Common myeloid progenitor, CD34-positive (primary cell): ENCODE measurements at places on chromosomes 2 and 18.

- DNase-seq = peak; percentile 51
Observed at GRCh38 chr2:101150306-101151145, 656 bp downstream of the TBC1D8 start.

DNA sequence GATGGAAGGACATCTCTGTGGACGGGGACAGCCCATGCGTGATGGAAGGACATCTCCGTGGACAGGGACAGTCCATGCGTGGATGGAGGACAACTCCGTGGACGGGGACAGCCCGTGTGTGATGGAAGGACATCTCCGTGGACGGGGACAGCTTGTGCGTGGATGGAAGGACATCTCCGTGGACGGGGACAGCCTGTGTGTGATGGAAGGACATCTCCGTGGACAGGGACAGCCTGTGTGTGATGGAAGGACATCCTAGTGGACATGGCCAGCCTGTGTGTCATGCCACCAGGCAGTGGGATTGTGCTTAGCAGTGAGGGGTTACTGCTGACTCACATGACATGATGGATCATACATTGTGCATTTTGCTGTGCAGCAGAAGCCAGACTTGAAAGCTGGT, 30.0 kb upstream of the NFATC1 start:
- DNase-seq = no peak

GRCh38 chr2:142897807-142898206, 20.3 kb downstream of the KYNU start:
- no peak for DNase-seq

DNA sequence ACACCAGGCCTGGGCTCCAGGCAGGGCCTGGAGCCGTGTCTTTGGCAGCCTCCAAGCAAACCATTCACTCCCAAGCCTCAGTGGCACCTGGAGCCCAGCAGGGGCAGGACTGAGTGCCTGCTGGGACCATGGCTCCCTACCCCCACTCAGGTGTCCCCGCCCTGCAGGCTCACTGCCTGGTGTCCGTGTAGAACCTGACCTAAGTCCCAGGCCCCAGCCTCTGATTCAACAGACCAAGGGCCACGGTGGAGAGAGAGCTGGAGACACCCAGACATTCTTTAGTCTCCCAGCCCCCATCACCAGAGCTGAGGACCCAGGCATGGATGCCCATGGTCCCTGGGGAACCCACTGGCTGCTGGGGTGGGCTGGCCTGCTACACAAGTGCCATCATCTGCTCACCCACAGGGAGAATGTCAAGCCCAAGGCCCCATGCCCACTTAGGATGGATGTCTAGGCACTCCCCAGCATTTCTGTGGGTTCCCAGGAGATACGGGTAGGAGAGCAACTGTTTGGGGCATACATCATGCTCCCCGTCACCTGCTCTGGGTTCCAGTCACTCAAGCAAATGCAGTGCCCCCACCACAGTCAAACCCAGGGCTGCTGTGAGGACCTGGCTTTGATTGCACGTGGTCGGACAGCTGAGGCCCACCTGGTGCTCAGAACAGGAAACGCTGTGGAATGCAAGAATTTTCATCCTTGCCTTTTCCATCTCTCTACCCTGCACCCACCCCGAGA, 42.9 kb upstream of the ATG16L1 start:
- no peak for DNase-seq

DNA sequence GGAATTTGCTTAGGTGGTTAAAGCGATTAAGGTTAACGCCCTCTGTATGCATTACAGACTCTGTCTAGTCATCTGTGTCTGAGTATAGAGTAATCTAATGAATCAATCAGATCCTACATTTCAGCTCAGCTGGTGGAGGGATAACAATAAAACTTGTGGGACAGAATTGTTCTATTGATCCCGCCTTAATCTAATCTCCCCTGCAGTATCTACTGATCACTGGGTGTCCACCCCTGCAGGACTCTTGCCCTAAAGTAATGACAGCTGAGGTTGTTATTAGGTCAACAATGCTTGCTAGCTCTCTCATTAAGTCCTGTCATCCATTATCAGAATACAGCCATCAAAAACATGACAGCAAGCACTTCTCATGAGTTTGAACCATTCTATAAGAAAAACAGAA, 462.6 kb upstream of the TMEFF2 start:
- no peak for DNase-seq

- DNase-seq = peak; percentile 45
Observed at GRCh38 chr2:149040451-149040850, 2.0 kb downstream of the LYPD6B start.

DNA sequence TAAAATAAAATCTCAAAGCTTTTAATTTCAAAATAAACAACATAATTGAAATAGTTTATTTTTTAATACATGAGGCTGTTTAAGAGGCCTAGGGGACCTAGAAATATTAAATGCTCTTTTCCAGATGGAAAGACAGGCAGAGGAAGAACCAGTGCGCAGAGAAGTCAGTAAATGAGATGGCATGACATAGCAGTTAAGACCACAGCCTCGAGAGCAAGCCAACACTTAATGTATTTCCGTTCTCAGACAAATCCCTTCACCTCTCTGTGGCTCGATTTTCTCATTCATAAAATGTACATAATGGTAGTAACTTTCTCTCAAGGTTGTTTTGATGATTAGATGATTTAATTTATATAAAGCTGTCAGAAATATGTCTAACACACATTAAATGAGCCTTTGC, 405.1 kb upstream of the CWC22 start:
- no peak for DNase-seq

GRCh38 chr18:32596501-32596900, 125.8 kb upstream of the GAREM1 start:
- no peak for DNase-seq

DNA sequence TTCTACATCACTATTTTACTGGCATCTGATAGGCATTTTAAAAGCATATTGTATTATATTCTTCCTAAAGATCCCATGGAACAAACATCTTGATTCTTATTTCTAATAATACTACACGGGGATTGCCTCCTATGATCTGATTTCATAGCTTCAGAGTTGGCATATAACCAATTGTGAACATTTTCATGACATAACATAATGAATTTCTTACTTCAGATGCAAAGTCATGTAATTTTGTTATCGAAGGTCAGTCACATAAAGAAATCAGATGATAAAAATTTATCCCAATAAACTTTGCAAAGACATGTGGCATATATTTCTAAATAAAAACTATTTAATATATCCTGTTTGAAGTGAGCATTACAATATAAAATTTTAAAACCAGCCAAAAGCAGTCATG, 93.3 kb downstream of the COL5A2 start:
- no peak for DNase-seq

DNA sequence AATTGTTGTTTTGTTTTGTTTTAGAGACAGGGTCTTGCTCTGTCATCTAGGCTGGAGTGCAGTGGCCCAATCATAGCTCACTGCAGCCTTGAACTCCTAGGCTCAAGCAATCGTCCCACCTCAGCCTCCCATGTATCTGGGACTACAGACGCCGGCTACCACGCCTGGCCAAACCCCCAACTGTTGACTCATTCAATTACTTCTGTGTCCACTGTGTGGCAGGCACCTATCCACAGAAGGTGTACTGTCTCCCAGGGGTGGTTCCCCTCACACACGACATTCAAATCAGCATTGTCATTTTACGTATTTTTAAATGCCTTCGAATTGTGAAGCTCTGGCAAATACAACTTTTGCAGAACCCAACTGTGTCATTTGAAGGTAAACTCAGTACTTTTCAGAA, 188.0 kb upstream of the REV1 start:
- DNase-seq = no peak

- DNase-seq = no peak
Observed at GRCh38 chr2:54330926-54331835, 75.2 kb upstream of the TSPYL6 start.

DNA sequence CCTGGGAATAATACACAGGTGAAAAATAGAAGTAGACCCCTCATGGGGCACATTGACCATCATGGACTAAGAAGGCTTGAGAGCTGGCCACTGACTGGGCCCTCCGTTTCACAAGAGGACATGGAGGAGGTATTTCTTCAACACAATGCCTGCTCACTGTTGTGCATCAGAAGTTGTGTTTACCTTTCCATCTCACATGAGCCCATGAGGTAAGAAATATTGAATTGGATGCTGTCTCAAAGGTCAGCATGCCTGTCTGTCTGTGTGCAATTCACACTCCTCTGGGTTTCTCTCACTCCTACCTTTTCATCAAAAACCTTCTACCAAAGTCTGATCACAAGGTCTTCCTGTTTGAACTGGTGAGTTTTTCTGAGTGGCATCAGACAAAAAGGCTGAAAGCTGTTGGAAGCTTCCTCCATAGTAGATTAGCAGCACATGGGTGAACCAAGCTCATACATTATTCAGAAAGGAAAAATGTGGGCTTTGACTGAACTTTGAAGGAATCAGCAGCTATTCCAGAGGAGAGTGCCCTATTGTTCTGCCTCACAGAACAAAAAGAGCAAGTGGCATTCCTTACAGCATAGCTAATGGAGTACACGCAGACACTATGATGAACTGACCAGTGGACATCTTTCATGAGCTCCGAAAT, 143.2 kb upstream of the RND3 start:
- no peak for DNase-seq

DNA sequence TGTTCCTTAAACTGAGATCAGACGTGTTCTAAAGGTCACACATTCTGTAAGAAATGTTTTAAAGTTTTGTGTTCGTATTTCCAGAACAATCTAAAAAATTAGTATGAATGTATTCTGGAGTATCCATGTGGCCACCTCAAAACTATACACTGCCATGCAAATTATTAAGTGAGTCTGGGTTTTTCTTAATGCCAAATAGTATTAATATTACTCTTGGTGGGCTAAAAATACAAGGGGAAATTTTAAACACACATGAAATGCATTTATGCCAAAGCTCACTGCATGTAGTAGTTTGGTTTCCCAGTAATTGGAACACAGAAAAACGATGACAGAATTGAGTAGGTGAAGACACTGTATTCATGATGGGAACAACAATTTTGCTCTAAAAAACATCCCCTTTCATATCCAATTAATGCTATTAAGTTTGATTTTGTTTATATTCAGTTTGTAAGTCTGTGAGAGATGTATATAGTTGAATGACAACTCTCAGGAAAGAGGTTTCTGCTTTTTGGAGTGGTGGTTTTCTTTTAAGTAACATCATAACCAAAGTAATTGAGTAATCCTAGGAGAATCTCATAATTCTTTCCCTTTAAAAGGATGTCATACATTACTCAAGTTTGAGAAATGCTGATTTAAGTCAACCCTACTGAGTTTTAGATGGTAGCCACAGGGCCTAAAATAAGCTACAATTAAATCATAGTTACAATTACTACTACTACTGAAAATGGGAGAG, 75.7 kb upstream of the CDCA7 start:
- no peak for DNase-seq

DNA sequence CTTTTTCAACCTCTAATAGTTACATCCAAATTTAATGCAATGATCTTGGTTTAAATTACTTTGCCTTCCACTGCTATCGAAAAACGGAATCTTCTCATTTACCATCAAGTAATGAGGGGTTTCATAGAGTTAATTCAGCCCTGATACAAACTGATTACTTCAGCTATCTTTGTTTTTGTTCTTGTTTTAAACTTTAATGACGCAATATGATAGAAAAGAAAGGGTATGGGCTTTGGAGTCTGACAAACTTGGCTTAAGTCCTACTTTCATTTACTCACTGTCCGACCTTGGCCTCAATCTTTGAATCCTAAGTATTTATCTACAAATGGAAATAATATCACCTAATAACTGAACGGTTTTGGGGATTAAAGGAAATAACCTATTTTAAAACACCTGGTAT, 16.1 kb downstream of the ADAM17 start:
- no peak for DNase-seq

GRCh38 chr18:13137670-13138419, 80.7 kb upstream of the LDLRAD4 start:
- peak; percentile 97 for DNase-seq

DNA sequence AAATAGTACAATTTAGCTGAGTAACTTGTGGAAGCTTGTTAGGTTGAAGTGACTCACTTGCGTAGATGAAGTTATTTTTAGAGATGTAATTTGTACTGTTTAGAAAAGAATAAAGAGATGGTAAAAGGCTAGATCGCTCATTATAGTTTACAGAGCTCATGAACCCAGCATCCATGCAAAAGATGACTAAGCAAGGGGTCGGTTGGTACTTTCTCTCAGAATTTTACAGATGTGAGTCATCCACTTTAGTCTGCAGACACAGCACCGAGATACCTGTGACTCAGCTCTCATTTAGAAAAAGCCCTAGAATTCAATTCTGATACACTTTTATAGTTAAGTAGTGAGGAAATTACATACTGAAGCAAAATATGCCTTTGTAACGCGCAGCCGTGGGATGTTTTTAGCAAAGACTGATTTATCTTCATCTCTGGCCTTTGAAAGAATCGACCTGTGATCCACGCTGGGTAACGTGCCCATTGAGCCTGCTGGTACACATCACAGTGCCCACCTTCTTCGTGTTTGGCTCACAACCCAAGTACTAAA, 116.5 kb upstream of the FOSL2 start:
- DNase-seq = peak; percentile 63

DNA sequence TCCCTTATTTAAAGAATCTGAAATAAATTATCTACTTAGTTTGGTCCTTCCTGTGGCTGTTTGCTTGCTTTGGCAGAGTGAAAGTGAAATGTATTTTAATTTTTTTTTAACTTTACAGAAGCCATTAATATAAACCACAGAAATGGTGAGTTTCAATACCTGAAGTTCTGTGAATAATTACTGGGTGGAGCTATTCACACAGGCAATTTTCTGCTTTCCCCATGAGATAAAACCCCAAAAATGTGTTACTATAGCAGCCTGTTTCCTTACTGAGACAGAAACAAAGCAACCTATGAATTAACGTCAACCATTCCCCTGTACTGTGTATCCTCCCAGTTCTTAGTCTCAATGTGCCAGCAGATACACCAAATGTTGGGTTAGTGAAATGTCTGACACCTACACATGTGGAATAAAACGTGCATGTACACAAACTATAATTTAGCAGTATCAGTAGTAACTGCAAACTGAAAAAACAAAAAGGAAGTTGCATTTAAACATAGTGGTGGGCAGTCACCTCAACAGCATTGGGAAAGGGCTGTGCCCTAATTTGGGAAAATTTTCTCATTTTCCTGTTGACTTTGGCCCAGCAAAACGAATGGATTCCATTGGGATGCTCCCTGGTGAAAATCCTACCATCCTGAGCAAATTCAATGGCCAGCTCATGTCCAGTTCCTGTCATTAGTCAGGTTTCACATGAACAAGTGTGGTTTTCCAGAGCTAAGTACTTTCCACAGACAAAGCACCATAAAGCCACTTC, 73.1 kb upstream of the RMDN2 start:
- peak; percentile 71 for DNase-seq
